ENCODE measurements at places on chromosomes 2 and 18.

DNA sequence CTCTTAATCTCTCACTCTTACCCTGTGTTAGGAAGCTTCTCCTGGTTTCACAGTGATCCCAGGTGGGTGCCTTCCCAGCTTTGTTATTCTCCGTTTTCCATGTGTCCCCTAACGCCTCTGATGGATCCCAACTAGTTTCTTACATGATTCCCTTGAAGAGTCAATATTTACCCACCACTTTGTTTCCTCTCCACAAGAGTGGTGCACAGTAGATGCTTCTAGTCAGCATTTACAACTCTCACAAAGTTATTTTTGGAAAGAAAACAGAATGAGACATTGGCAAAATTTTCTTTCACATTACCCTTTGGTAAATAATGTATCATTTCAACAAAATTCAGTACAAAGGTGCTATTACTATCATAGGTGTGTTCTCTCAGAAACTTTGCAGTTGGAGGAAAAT, 1611.1 kb upstream of the ZEB2 start:
- no peak for DNase-seq

GRCh38 chr2:5123582-5124196, 568.5 kb upstream of the SOX11 start:
- DNase-seq: no peak

GRCh38 chr2:41886145-41886664, 161.6 kb upstream of the PKDCC start:
- DNase-seq: no peak

DNA sequence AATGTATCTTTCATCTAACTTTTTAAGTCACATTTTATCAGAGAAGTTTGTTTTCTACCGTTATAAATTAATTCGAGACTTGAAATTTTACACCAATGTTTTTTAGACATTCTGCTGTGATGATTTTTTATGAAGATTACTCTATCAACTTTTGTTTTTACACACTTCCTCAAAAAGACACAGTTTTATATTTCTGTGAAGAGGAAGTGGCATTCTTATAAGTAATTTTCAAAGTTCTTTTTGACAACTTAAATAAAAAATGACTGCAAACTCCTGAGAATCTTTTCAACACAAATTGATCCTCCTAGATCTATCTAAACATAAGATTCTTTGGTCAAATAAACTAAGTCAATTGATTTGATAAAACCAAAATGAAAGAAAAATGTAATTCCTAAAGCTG, 13.7 kb downstream of the ANKRD44 start:
- no peak for DNase-seq

- DNase-seq: no peak
Measured at GRCh38 chr2:36329251-36329650, 26.3 kb upstream of the CRIM1 start.

DNA sequence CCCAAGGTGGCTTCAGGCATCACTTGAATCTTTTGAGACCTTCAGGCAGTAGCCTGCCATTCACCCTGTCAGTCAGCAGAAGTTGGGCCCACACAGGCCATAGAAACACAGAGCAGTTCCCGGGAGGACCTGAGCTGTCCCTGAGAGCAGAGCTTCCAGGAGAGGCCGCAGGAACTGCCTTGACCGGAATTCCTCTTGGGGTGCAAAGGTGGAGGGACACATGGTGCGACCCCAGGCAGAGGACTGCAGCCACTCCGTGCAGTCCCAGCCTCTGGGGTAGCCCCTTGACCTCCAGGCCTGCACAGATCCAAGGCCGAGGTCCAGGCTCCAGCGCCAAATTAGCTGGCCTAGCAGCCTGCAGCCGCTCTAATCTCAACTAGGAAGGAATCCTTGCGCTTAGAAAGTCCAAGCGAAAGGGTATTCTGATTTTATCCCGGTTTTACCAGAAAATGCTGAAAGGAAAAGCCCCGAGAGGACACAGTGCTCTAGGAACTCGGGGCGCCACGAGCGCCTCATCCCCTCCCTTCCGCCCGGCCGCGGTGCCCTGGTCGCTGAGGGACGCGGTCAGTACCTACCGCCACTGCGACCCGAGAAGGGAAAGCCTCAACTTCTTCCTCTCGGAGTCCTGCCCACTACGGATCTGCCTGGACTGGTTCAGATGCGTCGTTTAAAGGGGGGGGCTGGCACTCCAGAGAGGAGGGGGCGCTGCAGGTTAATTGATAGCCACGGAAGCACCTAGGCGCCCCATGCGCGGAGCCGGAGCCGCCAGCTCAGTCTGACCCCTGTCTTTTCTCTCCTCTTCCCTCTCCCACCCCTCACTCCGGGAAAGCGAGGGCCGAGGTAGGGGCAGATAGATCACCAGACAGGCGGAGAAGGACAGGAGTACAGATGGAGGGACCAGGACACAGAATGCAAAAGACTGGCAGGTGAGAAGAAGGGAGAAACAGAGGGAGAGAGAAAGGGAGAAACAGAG, 5.4 kb downstream of the SIX2 start:
- no peak for DNase-seq

All from ascending aorta (tissue), 2 donors.